ENCODE measurements at places on chromosomes 7 and 10.
A peak's percentile ranks its signal among the peaks of the same experiment; 100 is the strongest.

DNA sequence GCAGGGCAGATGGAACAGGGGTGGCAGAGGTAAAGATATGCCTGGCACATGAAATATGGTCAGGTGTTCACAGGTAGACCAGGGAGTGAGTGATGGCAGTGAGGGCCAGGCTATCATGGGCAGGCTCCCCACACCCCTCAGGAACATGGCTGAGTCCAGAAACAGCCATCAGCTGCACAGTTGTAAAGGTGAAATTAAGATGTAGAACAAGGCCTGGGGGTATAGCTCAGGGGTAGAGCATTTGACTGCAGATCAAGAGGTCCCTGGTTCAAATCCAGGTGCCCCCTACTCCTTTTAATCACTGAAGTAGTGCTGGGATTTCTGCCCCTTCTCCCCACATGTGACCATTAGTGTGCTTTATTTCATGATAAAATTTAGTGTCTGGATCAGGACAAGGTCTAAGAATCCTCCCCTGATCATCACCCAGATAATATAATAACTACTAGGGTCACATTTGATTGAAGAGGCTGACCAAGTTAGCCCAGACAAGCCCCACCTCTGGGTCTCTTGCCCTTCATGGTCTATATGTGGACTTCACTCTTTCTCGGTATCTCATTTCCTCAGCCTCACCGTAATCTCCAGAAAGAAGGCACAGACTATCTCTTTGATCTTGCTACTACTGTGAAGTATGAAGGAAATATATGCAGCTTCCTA, 69.0 kb downstream of the ZNF783 start:
- DNase-seq: no peak

DNA sequence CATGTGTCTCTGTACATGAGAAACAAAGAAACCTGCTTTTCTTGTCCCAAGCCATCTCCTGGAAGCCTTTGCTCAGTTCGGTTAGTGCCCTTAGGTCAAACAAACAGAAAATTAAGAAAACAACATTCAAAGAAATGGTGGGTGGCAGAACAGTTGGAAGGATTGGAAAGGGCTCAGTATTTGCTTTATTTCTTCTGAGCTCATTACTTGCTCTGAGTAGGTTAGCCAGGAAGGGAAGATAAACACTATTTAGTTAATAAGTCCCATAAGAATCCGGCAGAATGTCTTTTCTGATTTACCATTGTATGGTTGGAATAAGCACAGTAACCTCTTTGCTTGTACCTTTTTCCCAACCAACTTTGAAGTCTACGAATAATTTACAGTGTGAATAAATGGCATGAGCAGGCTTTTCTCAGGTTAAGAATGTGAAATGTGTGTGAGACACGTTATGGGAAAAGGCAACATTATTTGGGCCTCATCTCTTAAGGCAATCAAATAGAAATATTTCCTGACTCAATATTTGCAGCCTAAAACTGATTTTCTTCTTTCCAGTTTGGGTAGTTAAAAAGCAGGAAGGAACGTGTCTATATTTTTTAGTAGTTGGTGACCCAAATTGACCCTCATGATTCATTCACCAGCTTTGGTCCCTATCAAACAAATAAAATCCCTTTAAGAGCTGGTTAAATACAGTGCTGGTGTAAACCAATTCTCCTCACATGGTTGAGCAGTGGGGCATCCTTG, 158.5 kb downstream of the DKK1 start:
- no peak for DNase-seq

- no peak for DNase-seq
These were observed 32.4 kb downstream of the TACC2 start for GRCh38 chr10:122021379-122021778.

- DNase-seq: no peak
These were observed 131.3 kb upstream of the NOBOX start for GRCh38 chr7:144534655-144535395.

GRCh38 chr7:27491534-27491933, 171.1 kb downstream of the HIBADH start:
- DNase-seq: no peak

DNA sequence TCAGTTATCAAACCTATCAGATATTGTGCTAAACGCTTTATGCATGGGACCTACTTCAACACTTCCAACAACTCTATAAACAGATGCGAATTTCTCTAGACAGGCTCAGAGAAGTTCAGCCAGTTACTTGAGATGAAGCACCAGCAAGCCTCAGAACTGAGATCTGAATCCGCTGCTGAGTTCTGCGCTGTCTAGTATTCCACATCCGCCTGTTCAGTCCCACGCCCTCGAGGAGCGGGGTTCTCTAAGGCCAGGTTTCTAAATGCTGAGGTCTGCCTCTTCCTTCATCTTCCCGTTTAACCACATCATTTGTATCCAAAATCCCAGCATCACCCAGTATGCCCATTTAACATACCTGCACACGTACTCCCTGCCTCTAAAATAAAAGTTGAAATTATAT, 297.8 kb upstream of the ZNF32 start:
- no peak for DNase-seq

GRCh38 chr10:102643336-102644065, 778 bp upstream of the TRIM8 start:
- DNase-seq: peak; percentile 24

GRCh38 chr7:74371381-74372341, 82.0 kb upstream of the GTF2IRD1 start:
- no peak for DNase-seq

DNA sequence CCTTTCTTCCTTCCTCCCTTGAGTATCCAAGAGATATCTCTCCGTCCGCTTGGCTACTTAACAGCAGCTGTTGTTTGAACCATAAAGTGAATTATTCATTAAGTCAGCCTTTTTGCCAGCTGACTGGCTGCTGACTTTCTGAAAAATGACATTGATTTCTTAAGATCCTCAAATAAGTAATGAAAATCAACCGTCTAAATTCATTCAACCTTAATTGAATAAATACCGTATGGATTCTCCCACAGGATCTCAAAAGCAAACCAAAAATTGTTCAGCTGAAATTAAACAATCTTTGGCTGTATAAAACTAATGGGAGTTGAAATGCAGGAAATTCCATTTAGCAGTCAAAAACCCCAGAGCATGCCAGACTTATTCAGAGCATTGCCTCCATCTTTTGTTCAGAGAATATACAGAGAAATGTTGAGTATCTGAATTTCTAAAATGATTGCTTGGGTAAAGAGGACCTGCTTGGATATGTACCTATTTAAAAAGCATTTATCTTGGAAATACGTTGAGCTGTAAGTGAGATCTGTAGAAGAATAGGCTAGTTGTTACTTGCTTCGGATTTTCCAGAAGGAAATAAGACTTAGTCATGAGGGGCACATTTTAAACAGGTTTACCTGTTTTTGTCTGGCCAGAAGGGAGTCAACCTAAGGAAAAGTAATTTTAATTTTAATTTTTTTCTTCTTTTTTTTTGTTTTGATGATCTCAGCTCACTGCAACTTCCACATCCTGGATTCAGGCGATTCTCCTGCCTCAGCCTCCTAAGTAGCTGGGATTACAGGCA, 136.2 kb downstream of the PLXDC2 start:
- no peak for DNase-seq

GRCh38 chr10:88919041-88919440, 33.5 kb downstream of the ACTA2 start:
- DNase-seq: no peak

DNA sequence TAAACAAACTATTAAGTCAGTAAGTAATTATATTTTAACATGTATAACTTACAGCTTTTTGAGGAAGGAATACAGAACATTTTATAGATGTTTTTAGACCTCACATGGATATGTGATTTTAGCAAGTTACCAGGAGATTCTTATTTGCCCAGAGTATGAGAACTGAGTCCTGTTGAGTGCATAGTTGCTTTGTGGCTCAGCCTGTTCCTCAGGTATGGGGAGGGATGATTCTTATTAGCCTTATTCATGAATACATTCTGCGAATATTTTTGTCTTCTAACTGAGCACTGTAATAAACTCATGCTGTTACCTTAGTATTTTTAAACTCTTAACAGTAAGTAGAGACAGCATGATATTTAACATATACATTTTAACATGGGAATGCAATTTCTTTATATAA, 17.9 kb downstream of the BTAF1 start:
- no peak for DNase-seq

DNA sequence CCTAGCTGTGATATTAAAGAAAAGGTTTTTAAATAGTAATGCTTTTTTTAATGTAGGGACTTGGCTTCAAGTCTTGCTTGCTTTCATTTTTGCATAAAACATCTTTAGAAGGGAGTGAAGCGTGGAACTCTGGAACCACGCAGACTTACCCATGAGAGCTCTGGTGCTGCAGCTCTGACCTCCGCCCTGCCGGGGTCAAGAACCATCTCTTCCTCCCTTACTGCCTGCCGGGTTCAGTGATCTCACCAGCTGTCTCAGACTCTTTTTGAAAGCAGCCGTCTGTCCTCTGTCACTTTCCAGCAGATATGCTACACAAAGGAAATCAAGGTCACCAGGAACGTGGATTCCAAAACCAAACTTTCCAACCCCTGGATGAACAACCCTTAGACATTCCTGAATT, 353.8 kb downstream of the GPR37 start:
- no peak for DNase-seq

DNA sequence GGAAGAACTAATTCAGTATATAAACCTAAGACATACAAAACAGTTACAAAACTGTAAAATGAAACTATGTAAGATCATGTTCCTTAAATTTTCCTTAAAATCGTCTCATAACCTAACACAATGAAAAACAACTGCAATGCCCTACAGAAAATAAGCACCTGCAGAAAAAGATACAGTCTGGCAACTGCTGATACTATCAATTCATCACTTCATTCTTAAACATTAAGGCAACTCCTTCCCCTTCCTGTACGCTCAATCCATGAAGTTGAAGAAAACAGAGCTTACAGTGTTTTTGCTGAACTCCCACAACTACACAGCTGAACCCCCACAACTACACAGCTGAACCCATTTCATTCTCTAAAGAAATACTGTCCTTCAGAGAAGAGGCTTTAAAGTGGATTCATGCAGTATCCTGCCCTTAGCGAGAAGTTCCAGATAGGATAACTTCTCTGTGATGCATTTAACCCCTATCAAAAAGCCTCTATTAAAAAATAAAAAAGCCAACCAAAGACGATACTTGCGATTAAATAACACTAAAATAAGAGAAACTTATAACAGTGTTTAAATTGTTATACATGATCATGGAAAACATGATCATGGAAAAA, 50.0 kb downstream of the JMJD1C start:
- DNase-seq: no peak

DNA sequence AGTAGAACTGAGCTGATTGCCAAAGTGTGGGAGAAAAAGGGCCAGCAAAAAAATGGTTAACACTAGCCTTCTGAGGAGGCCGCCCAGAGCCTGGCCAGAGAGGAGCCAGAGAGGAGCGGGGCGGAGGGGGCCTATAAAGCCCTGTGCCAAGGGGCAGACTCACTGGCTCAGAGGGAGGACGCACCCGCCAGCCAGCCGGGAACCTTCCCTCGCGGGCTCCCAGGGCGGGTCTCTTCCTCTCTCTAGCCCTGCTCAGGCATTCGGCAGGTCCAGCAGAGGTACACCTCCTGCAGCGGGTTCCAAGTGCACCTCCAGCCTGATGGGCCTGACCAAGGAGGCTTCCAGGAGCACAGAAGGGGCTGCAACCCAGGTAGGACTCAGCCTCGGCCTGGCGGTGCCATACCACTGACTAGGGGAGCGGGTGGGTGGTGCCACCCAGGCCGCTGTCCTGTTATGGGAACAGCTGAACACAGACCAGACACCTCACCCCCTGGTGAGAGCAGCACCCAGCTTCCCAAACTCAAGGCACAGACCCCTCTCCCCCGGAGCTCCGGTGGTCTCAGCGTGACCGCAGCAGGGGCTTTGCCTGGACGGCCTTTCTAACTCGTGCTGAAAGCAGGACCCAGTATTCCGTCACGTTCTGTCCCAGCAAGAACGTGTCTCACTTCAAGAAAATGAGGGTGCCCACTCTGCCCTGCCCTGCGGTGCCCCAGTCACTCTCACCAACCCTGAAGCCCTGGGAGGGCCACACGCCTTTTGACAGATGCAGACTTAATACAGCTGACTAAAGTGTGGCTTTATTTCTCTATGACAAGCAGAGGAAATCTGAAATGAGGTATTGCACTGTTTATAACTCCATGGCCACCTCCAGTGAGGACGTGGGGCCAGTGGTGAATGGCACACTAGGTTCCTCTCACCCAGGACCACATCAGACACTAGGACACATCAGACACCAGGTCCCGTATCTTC, at the start of gene GPER1:
Gene GPER1 (plus strand): TSS at position 162 of the 969 bp plus-strand sequence. CDS start 3,616 bp downstream, outside the sequence.
- DNase-seq: no peak

GRCh38 chr10:104501864-104502579, 139.1 kb upstream of the SORCS3 start:
- DNase-seq: no peak

GRCh38 chr7:132280335-132280734, 295.9 kb downstream of the PLXNA4 start:
- DNase-seq: no peak

GRCh38 chr10:107656932-107657331, 492.4 kb upstream of the SORCS1 start:
- DNase-seq: no peak

- no peak for DNase-seq
These were observed 9.1 kb downstream of the H2AZ2 start for GRCh38 chr7:44838751-44839150.

DNA sequence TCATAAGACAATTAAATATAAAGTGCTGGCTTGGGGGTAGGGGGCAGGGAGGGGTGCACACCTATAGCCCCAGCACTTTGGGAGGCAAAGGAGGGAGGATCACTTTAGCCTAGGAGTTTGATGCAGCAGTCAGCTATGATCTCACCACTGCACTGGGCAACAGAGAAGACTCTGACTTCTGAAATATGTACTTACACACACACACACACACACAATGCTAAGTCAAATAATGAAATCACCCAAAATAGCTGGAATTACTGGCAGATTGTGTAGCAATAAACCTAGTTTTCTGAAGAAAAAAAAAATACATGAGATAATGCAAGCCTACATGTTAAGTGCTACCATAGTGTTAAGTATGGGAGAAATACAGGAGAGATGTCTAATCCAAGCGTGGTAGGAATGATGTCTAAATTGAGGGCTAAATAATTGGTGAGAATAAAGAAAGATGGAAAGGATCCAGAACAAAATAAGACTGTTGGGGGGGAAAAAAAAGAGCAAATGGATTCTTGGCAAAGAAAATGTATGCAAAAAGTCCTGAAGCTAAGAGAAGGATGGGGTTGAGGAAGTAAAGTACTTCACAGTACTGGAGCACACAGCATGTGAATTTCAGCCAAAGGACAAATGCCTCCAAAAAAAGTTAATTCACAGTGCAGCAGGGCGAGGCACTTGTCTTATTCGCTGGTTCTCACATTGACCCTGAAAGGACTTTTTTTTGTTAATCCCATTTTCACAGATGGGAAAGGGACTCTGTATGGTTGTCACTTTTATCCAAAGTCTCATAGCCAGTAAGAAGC, 73.9 kb downstream of the IGF2BP3 start:
- no peak for DNase-seq

DNA sequence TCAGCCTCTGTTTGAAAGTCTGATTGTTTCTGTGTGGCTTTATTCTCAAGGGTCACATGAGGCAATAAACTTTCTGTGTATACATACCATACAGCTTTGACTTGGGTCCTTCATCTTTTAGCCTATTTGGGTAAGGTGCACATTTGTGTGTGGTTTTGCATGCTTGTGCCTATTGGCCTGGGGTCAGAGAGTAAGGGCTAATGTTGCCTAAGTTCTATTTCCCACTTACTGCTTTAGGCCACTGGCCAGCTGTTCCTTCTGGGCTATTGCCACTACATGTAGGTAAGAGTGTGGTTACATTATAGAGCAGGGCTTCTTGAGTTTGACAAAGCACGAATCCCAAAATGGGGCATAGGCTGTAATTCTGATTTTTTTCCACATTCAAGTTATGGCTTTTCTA, 21.8 kb downstream of the BBIP1 start:
- DNase-seq: no peak

GRCh38 chr7:116899308-116899707, 36.9 kb downstream of the CAPZA2 start:
- no peak for DNase-seq
